KBM-7 (cell line): ENCODE measurements at places on chromosomes 2 and 18.

- no peak for DNase-seq
These were observed 546.6 kb upstream of the LRRTM4 start for GRCh38 chr2:78068808-78069207.

DNA sequence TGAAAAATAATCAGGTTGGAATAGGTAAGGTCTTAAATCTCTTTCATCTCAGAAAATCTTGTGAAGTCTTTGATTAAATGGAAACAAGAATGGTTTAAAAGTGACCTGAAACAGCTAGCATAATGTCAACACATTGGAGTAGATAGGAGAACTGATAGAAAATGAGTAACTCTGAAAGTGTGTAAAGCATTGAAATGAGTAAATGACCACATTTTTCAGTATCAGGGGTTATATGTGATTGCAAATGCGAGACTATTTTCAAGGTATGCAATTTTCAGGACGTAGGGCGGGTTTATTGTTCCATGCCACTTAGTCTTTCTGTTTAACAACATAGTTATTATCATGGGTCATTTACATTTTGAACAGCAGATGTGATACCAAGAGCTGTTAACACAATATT lies 1383.2 kb downstream of the LRP1B start:
- DNase-seq = no peak

- no peak for DNase-seq
These were observed 186.5 kb upstream of the NRP2 start for GRCh38 chr2:205495819-205496218.

DNA sequence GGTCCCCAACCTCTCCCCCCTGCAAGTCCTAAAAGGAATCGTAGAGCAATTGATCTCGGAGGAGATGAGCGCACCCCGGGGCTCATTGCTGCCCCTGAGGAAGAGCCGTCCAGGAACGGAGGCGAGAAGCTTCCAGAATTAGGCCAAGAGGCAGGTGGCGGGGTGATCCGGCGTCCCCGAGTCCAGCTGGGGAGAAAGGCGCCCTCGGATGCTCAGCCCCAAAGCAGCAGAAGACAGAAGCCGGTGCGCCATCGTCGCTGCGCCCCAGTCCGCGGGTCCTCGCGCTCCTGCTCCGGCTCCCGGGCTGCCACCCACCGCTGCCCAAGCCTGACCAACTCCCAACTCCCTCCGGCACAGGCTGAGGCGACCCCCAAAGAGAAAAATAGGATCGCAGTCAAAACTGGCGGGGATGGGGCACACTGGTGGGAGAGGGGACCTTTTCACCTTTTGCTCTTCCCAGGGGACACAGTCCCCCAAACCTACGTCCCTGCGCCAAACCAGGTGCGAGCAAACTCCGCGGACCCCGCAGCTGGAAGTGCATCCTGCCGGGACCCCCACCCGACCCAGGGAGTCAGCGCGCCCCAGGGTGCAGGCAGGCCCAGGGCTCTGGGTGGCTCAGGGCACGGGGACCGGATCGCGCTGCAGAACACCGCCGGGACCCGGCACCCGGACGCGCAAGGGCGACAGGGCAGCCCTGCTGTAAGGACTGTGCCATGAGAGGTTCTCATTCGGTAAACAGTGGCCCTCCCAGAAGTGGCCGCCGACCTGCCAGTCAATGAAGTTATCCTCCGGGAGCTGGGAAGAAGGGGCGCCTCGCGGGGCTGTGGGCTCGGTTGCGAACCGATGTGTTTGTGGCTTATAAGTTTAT lies 8.4 kb upstream of the MEIS1 start:
- DNase-seq = no peak

DNA sequence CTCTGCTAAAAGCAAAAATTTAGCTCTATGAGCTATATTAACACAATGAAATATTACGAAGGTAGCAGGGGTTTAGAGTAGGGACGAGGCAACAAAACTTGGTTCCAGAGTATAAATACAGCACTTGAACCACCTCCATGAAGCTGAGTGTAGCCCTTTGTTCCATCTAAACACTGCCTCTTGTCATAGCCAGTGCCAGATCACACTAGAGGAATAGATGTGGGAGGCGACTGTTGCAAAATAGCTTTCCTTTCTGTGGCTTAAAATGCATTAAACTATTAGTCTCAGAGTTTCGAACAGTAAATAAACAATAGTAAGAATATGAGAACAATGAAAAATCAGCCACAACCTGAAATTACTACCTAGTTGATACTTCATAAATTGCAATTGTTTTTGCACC lies 29.8 kb downstream of the PIEZO2 start:
- no peak for DNase-seq

DNA sequence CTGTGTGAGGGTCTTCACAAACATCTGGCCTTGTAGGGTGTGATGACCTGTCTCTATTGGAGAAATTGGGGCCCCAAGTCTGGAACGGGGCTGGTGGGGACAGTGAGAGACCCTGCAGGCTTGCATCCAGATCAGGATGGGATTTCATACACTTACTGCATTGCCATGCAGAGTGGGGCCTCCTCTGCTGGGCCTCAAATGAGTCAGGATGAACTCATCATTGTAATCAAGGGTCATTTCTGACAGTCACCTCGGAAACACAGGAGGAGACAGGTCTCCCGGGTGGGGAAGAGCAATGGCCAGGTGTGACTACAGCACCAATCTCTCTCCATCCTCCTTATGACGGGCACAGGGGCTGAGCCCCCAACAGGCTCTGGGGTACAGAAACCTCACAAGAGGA lies 48.1 kb upstream of the GALR1 start:
- DNase-seq = no peak

DNA sequence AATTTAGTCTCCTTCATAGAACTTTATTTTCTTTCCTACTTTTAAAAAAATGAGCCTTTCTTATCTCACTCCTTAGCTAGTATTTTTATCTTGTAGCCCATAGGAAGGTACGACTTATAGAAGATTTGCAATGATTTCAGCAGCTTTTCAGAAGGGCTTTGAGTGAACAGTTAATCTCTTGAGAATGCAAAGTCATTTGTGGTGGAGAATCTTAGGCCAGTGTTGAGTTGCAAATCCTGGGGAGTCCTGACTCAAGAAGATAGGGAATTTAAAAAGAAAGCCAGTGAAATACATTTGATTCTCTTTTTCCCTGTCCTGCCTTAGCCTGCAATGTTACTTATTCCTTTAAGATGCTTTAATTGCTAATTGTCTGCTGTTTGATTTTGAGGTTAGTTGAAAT lies 33.6 kb downstream of the LYPD6 start:
- no peak for DNase-seq

DNA sequence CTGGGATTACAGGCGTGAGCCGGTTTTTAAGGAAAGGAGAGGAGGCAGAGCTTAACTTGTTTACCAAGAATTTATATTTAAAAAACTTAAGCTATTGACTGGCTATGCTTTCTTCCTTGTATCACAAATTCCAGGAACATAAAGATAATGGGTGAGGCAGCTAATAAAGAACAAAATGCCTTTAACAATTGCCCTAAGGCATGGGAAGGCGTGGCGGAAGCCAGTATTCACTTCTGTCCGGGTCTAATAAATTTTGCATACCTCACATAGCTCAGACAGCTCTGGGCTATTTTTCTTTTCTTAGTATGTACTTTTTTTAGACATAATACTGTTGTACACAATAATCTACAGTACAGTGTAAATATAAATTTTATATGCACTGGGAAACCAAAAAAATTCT lies 1.0 kb upstream of the LDAH start:
- no peak for DNase-seq

DNA sequence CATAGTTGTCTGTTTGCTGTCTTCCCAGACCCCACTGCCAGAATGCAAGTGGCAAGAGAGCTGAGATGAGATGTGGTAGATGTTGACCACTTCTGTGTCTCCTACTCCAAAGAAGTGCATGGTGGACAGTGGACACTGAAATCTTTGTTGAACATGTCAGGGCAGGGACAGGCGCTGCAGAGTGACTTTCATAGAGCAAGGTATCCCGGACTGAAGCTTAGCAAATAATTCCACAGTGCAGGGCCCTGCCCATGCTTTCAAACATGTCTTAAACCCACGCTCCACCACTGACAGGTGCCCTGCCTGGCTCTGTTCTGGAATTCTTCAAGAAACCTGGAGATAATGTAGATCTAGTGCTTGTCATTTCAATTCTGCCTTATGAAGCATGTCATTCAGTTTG lies 470.5 kb upstream of the ID2 start:
- no peak for DNase-seq

GRCh38 chr2:163859951-163860350 lies 124.1 kb upstream of the FIGN start:
- DNase-seq = no peak

DNA sequence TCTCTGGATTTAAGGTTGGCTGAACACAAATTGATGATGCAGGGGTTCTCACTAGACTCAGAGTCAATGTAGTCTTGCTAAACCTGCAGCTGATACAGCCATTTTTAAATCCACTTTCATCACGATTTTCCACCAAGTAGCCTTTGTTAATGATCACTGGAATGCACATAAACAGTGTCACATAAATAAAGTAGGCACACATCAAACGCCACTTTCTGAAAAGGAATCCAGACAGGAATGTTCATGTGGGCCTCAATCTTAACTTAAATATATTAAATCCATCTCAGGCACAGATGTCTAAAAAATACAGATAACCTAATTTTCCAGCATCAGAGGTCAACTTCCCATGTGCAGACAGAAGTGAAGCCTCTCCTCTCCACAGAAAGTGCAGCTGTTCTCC lies 58.3 kb downstream of the LAMA1 start:
- DNase-seq = no peak

- DNase-seq = no peak
These were observed 54.9 kb upstream of the ITPRID2 start for GRCh38 chr2:181836583-181836982.
